ENCODE measurements at places on chromosomes 4 and X.

DNA sequence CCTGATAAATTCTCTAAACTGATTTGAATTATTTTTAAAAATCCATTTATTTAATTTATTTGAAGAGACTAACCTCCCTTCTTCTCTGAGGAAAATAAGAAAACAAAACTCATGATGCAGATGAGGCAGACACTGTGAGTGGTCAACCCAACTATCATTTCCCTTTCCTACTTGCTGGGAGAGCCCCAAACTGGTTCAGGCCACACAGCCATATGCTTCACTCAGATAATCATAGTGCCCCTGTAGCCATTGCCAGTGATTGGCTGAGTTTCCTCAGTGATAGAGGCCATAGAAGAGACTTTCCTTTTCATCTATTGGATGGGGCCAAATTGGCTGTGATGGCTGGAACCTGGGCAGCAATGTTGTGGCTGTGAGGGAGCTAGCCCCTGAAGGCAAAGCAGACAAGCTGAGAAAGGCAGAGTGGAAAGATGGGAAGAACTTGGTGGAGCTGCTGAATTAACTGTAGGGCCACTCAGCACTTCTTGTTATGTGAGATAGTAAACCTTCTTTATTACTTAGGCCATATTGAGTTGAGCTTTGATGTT lies 49.8 kb downstream of the RAB33B start:
- DNase-seq = no peak

DNA sequence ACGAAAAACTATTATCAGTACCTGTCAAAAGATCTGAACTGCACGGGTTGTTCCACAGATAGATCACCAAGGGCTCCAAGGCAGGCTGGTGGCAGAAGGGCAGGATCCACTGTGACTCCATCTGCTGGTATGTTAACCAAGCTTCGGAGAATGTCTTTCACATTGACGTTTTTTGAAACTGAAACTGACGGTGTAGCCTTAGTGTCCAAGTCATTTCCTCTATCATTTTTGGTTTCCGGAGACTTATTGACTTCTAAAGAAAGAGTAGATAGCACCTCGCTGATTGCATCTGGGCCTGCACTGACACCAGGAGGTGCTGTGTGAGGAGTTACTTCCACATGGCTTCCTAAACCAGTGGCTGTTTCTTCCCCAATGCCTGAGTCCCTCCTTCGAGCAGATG lies 186.9 kb downstream of the LRBA start:
- DNase-seq = peak; percentile 48

DNA sequence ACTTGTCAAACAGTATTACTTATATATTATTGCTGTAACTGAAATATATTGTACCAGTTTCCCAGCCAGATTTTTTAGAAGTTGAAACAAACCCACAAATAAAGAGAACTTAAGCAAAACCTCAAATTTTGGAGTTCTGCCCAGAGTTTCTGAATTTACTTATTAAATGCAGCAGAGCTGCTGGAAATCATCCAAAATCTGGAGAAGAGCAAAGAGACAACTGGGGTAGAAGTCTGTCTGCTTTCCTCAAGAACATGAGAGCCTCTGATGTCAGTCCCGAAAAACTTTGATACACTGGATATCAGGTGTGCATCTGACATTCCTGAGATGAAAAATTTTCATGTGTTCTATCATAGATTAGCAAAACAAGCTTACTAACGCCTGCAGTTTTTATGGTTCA lies 325.9 kb downstream of the NR3C2 start:
- no peak for DNase-seq

GRCh38 chrX:116961872-116962582 lies 499.3 kb upstream of the CT83 start:
- DNase-seq = no peak

DNA sequence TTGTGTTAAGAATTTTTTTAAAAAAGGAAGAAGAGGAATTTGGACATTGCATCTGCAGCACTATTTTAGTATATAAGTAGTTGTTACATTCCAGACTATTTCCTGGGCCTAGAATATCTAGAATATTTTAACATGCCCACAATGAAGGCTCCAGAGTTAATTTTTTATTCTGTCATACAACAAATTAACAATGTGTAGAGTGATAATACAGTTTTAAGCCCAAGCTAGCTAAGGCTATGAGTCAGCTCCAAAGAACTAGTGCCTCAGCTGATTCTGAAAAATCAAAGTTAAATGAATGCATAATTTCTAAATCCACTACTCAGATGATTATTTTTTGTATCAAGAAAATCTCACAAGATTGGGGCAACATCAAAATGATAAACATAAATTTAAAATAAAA lies 231.4 kb downstream of the PRDM5 start:
- no peak for DNase-seq

GRCh38 chrX:154486396-154487207 lies at the start of gene UBL4A:
UBL4A (minus strand) TSS chrX:154486615; CDS start chrX:154486584, 31 bp downstream.
- DNase-seq = peak; percentile 34

DNA sequence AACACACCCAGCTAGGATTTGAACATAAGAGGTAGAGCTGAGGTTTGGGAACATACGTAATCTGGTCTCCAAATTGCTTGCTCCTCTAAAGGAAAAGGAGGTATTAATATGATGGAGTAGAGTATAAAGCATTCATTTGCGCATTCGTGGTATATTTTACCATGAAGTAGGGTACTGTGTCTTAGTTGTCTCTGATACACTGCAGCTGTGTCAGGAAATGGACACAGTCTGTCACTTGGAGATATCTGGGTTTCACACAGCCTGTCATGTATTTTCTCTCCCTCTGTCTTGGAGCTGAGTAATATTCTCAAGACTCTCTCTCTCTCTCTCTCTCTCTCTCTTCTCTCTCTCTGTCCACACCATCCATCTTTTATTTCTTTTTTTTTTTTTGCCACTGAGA lies 274.8 kb upstream of the UGT8 start:
- DNase-seq = no peak
